Renal cortex interstitium (tissue), 15 donors: ENCODE measurements at places on chromosomes 7 and 10. TPM values are rescaled to one million over a fixed set of nuclear protein-coding genes. Genes with fewer than 3 reads are reported as not detected.

GRCh38 chr10:120369856-120370276 lies 87.2 kb upstream of the PLPP4 start:
- DNase-seq, result no peak

DNA sequence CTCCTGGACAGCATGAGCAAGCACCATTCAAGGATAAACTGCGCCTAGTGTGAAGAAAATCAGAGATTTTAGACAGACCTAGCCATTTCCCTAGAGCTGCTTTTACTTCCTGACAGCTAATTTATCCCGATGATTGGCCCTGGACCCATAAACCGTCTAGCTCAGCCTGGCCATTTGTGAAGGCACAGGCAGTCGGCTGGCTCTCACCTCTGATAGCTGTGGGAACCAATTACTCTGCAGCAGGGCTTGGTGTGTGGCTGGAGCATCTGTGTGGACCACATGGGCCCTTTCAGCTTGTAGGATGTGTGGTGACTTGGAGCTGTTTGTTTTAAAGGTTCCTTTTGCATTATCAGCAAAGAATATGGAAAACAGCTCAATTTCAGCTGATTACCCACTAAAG lies 111.1 kb upstream of the NPY start:
- no peak for DNase-seq

- peak; percentile 27 for DNase-seq
Measured at GRCh38 chr10:69061305-69062161, 26.4 kb upstream of the SRGN start.

DNA sequence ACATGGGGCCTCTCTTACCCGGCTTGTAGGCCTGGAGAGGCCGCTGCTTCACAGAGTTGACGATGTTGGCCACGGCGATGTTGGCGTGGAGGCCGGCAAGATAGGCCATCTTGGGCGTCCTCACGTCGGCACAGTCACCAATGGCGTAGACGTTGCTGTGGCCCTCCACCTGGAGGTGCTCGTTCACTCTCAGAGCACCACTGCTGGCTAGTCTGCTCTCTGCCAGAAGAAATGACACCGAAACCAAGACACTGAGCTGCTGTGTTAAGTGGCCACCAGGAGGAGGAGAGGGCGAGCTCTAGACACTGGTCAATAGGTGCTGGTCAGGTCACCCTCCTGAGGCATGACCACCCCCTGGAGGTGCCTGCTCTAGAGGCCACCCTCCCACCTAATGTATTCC lies 17.7 kb downstream of the AIFM2 start:
- DNase-seq, result no peak

DNA sequence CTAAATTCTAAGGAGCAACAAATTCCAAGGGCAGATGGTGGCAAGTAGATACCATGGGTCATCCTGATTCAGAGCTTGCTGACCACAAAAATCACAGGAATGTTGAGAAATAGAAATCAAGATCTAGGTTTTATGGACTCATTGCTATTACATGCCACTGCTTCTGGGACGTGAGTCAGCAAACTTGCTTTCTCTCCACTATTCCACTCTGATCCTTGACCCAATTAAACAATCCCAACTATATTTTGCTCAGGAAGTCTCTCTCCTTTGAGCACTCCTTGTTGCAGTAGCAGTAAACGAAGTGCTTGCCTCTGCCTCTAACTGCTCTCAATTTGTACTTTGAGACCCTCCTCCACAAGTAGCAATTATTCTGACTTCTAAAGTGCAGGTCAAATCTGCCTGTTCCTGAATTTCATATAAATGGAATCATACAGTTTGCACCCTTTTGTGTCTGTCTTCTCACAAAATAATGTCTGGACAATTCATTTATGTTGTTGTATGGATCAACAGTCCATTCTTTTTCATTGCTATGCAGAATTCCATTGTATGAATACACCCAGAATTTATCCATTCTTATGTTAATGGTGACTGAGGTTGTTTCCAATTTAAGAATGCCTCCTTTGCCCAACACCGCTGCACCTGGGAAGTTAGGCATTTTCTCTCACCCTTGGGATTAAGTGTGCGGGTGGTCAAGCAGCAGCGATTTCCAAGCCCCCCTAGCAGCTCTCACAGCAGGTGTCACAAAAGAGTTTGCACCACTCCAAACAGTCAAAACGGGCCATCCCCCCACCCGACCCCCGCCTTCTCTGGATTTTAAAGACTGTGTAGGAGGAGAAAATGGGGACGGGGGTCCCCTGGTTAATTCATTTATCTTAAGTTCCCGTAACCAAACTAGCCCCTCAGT lies 35.9 kb downstream of the ACSM6 start:
- DNase-seq, result no peak

DNA sequence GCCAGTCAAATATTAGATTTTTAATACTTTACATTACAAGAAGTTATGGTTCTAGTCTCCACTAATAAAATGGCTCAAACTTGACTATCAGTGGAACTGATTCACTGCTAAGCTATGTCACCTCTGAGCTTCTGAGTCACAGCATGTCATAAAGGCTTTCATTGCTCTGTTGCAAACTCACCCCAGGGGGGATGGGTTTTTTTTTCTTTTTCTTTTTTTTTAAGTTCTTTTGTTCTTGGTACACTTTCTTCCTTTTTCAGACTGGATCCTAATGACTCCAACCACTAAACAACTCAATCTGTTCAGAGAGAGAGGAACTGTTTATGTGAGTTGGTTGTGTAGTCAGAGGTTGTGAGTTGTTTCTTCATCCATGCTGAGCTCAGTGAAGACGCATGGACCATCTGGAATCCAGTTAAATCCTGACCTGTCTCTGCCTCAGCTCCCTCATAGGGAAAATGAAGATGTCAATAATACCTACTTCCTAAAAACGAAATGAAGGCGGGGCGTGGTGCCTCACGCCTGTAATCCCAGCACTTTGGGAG lies 11.0 kb downstream of the MYOF start:
- DNase-seq, result no peak

GRCh38 chr10:132707121-132707775 lies 78.7 kb downstream of the NKX6-2 start:
- DNase-seq, result no peak

DNA sequence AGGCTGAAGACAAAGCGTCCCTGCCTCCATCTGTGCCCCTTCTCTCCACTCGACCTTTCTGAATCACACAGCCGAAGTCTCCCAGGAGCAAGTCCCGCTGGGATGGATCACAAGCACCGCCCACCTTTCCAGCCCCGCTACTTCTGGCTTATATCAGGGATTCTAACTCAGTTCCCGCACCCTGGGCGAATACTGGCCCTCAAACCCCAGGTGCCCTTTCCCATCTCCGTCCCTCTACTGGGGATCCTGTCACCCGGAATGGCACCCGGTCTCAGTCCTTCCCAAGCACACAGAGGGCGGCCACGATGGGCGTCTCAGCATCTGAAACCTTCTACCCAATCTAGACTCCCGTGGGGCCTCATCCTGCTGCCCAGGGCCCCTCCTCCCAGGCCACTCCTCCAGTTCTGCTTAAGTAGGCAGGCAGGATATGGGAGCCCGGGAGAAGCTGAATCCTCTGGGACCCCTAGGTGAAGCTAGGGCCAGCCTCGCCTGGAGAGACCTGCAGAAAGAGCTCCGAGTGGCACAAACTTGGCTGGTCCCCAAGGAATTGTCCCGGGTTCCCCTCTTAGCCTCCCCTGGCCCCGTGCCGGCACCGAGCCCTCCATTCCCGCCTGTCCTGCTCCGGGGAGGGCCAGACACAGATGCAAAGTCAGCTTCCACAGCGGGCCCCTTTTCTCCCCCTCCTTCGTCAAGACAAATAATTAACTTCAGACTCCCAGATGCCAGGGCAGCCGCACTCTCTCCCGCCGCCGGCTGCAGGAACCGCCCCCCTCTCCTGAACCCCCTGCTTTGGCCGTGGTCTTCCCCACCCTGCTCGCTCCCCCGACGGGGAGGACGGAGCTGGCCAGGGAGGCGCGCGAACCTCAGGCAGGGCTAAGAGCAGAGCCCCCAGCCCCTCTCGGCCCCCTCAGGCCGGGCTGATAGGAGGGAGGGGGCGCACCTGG lies 612 bp downstream of the KCP start:
- peak; percentile 69 for DNase-seq

GRCh38 chr10:112585960-112586359 lies 138.9 kb downstream of the VTI1A start:
- no peak for DNase-seq

GRCh38 chr10:14416308-14416700 lies 85.6 kb upstream of the FRMD4A start:
- DNase-seq, result no peak

- no peak for DNase-seq
Measured at GRCh38 chr7:25429731-25430130, 201.4 kb upstream of the NPVF start.

DNA sequence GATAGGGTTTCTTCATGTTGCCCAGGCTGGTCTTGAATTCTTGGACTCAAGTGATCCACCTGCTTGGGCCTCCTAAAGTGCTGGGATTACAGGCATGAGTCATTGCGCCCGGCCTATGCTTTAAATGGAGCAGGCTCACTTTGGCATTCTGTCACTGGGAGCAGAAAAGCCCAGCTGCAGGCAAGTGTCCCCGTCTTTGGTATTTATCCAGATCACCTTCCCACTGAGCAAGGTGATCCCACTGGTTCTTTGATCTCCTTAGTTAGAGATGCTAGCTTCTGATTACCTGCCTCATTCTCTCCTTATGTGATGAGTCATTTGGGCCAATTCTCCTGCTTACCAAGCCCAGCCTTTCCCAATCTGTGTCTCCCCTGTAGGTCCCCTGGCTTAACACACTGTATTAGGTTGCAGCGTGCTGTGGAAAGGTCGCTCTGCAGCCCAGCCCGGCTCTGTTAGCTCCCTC lies 39.3 kb downstream of the SPDYE5 start:
- no peak for DNase-seq

DNA sequence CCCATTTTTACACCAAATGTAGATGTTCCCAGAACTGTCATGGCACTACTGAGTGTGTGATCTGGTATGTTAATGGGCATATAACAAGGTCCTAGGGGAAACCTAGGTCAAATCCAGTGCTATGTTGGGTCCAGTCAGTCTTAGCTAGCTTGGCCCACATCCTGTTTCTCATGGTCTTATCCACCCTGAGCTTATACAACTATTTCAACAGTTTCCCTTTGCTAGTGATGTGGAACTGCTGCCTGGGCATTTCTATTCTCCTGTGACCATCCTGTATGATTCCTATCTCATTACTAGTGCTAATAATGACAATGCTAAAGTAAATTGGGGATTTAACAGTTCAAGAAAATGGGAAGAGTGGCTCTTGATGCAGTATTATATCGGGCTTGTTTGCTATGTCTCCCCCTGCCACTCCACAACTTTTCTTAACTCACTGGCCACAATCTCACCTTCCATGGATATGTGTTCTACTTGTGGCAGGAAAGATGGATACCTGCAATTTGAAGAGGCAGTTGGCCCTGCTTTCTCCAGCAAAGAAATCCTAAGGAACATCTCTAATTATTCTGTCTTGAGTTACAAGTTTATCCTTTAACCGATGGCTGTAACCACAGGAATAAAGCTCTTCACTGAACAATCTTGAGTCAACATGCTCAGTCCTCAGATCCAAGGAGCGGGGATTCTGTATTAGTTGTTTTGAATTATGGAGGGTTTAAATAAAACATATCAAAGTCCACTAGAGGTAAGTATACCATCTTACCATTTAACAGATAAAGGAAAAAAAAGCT lies 707.8 kb downstream of the XPNPEP1 start:
- DNase-seq, result no peak

DNA sequence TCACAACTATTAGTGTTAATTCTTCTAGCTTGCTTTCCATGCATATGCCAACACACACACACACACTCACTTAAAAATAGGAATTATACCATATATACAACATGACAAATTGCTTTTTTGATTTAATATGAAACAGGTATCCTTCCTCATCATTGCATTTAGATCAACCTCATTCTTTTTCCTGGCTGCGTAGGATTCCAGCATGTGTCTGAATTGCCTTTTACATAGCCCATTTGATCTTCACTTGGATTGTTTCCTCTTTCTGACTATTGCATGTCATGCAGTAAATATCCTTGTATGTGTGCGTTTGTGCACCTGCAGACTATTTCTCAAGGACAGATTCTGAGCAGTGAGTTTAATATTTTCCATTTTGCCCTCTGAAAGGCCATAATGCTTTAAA lies 28.2 kb downstream of the TACR2 start:
- DNase-seq, result no peak

- no peak for DNase-seq
Measured at GRCh38 chr7:459584-460373, 59.9 kb downstream of the PDGFA start.

MCM10 gene
- polyA plus RNA-seq, result 8.7 TPM
